ENCODE measurements at places on chromosomes 1 and 21.

DNA sequence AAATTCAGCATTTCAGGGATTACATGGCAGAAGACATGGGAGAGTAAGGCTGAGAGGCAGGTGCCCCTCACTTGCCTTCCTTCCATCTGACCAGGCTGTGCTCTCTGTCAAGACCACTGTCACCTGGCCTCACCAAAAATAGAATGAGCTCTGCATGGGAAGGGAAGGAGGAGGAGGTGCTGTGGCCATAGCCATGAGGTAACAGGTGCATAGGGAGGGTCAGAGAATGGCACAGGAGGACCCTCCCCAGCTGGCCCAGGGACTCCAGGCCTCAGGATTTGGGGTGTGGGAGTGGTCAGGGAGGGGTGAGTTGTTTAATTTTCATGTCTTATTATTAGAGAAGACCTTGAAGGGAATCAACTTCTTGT is 192.3 kb downstream of the FCRL5 start:
- DNase-seq, result no peak

DNA sequence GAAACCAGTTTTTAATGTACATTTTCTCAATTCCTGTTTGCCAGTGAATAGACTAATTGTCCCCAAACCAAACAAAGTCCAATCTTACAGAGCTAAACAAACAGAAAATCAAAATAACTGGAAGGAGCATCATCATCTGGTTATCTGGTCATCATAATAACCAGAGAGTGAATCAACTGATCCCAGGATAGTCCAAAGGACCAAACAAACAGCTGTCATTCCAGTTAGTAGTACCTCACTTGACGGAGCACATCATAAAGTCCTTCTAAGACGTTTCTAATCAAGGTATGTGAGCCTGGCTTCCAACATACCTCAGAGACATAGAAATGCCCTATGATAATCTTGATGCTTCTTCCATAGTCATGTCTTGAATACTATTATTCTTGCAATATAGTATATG is 240.5 kb downstream of the LTN1 start:
- no peak for DNase-seq

DNA sequence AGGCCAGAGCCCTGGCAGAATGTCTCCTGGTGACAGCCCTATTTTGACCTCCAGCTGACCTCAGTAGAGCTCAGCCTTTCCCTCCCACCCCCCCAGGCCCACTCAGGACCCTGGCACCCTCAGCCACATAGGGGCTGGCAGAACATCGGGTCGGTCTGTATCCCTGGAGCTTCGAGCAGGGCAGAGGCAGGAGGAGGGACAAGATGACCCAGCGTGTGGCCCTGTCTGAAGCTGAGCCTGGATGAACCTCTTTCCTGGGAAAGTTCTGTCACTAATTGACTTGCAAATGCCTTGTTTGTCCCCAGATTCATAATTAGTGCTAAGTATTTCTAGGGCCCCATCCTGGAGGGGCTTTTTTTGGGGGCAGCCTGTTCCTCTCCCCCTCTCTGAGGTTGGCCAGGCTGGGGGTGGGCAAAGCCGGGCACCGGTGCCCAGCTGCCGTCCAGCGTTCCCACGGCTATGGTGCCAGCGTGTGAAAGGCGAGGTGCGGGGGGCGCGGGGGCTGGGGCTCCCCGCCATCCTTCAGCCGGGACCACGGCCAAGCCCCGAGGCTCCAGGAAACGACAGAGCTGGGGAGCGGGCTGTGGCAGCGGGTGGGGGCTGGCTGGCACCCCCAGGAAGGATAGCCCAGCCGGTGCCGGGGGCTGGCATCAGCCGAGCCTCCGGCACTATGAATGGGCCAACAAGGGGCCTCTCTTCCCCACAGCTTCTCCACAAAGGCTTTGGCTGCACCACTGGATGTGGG is 31.4 kb downstream of the RHBG start:
- DNase-seq, result no peak

- DNase-seq, result no peak
Observed at GRCh38 chr1:201845331-201846083, 16.6 kb downstream of the IPO9 start.

GRCh38 chr1:94804442-94804837 is 15.7 kb upstream of the SLC44A3 start:
- DNase-seq, result no peak

- DNase-seq, result peak; percentile 35
Observed at GRCh38 chr21:38979271-38980121, 173.8 kb downstream of the ETS2 start.

DNA sequence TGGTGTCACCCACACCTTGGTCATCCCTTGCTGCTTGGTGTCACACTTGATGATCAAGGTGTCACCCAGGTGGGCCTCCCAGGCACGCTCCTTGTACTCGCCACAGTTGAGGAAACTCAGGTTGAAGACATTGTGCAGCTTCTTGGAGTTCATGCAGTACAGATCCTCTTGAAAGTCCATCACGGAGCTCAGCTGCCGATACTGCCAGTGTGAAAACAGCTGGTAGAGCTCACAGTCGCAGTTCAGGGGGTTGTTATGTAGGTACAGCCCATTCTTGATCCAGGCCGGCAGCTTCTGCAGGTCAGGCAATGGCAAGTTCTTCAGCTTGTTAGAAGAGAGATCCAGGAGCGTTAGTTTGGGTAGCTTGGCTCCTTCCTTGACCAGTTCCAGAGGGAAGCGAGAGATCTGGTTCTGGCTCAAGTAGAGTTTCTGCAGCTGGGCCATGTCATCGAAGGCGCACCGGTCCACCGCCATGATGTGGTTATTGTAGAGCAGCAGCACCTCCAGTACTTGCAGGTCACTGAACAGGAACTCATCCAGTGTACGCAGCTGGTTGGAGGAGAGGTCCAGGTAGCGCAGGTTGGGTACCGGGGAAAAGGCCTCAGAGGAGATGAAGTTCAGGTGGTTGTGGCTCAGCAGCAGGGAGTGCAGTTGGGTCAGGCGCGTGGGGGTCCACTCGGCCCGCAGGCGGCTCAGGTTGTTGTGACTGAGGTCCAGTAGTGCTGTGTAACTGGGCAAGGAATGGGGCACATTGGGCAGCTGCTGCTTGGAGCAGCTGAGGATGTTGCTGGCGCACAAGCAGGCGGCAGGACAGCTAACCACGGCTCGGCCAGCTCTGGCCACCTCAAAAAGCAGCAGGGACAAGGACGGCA is 1.3 kb downstream of the AMIGO1 start:
- no peak for DNase-seq

Data from GF-D8 (cell line).